ENCODE measurements at places on chromosomes 13 and 19.

DNA sequence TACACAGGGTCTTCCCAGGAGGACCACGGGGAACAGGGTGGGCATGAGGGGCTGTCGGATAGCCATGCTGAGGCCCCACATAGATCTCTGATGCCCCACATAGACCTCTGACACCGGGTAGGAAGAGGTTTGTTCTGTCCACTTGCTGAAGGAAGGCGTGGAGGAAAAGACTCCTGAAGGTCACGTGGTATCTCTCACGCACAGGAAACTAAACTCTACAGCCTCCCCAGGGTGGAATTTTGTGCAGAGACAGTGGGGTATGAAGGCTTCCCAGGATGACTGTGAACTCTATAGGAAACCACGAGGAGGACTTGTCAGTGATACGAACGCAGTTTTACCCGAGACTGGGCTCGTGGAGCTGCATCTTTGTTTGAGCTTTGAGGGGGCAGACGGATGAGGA, 2.8 kb downstream of the EVI5L start:
- DNase-seq: peak; percentile 67

DNA sequence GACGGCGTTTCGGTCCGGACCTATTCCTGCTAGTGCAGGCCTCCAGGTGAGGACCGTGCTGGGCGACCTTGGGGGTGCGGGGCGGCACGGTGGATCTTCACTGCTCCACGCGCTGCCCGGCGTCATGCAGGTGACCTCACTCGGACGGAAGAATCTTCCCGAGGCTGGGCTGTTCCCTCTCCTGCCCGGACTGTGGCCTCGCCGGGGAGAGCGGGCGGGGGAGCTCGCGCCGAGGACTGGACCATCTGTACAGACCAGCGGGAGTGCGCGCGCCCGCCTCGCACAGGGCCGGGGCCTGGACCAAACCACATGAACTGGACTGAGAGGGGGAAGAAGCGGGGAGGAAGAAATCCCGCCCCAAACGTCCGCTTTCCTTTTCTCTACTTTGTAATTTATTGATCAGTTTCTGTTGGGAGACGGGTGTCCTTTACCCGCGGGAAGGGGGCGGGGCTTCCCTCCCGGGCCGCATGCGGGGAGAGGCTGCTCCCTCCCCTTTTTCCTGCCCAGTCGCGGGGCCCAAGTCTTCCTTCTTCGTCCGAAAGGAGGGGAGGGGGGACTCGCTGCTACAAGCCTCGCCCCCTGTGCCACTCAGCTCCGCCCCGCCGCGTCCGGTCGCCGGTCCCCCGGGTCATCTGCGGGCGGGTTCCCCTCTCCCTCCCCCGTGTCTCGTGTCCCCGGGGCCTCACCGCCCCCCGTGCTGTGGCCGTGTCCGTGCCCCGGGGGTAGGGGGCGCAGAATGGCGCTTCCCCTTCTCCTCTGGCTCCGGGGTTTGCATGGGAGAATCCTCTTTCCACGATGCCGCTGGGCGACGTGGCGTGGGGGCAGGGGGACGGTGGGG, 4.9 kb downstream of the HRC start:
- peak; percentile 83 for DNase-seq

GRCh38 chr19:4639531-4640246, 373 bp downstream of the TNFAIP8L1 start:
- DNase-seq: peak; percentile 40

DNA sequence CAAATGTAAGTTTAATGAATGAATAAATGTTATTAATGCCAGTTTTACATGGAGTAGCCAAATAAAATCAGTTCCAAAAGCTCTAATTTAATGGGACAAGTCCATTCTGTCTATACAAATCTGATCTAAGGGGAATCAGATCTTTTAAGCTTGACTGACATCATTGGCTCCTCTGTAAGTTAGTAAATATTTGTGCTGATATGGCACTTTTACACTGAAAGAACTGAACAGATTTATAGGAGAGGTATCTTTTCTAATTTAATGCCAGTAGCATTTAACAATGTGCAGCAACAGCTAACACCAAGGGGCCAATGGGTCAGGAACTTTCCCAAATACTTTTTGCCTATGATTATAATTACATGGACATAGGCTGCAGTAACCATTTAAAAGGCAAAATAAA, 832.3 kb downstream of the PCDH17 start:
- DNase-seq: no peak

DNA sequence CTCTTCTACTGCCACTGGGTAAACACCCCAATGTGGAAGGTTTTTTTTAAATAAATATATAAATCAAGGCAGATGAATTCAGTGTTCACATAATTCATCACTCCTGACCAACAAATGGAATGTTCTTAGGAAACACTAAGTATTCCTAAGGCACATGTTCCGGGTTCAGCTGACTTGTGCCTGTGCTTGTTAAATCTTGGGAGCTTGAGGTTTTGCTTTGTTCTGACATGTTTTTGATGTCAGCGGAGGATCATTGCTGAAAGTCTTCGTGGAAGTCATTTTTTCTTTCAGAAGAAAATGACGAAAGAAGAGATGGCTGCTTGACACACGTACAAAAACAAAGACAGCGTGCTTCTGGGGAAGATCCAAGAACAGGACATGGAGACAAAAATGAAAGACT, 185.8 kb downstream of the MZT1 start:
- no peak for DNase-seq

DNA sequence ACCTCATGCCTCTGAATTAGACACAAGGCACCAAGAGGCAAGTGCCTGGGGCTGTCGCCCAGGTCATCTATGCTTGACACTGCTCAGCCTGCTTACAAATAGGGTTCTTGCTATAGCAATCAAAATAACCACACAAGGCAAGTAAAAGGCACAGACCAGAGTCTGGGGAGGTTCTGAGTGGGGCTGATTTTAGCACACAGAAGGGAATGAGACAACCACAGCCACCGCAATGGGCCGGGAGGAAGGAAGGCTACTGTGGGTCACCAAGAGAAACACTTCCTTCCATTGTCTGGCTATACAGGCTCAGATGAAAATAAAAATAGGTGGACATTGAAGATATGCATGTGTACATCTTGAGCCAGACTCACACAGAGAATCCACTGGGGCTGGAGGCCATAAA, 159.1 kb downstream of the DLEU7 start:
- DNase-seq: peak; percentile 76

GRCh38 chr19:48746738-48747575, at the start of gene IZUMO1:
IZUMO1 (minus strand) TSS chr19:48746909; CDS start chr19:48745859, 1,050 bp downstream.
- peak; percentile 93 for DNase-seq

DNA sequence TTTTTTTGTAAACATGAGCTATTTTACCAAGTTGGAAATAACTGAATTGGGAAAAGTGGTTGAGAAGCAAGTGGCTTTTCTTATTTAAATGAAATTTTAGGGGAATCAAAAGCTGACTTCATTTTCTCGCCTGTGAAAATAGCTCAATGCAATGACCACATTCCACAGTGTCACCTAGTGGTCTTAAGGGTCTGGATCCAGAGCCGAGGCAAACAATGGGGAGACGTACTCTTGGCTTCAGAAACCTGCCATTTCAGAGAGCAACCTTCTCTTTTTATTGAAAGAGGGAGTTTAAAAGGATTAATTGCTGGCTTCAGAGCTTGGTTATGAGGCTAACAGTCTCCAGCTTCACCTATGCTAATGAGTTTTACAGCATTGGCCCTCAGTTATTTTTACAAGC, 39.7 kb upstream of the RXFP2 start:
- DNase-seq: peak; percentile 59

DNA sequence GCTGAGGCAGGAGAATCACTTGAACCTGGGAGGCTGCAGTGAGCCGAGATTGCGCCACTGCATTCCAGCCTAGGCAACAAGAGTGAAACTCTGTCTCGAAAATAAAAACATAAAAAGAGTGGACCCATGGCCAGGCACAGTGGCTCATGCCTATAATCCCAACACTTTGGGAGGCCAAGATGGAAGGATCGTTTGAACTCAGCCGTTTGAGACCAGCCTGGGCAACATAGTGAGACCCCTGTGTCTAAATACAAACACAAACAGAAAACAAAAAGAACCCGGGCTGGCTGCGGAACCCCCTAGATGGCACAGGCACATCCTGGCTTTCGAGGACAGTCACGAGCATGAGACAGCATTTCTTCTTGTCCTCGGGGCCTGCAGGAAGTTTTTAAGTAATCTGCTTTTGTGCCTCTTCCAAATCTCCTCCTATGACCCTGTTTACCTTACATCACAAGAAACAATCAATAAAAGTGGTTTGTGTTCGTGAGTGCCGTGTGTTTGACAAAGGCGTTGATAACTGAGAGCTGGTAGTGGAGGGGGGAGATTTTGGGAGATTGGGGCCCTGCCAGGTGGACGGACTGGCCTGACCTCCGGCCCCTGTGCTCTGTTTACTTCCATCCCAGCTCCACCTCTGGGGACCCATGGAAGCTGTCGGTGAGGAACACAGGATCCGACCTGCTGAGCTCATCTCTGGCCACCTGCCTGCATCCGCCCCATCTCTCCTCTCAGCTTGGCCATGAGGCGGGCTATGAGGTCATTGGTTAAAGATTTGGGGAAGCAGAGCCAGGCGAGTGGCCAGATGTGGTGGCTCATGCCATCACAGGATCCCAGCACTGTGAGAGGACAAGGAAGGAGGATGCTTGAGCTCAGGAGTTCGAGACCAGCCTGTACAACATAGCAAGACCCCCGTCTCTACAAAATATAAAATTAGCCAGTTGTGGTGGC, 5.9 kb upstream of the GDF15 start:
- DNase-seq: peak; percentile 52

DNA sequence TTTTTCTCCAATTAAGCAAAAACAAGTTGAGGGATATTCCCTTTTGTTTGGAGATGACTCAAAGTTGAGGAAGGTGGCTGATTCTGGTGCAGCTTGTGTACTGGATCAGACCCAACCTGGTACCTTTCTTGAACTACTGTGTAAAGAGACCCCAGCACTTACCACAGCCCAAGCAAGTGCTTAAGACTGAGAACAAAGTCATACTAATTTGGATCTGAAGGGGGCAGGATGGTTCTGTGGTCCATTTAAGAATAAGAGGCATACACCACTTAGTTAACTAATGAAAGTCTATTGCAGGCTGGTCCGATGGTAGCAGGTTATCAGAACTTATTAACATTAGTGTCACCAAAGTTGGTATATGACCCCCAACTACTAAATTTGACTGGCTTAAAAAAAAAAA, 6.3 kb downstream of the THSD1 start:
- peak; percentile 76 for DNase-seq

- no peak for DNase-seq
Observed at GRCh38 chr19:11418549-11419506, at the start of gene RGL3. RGL3 (minus strand) TSS chr19:11419314; CDS start chr19:11419278, 36 bp downstream.

DNA sequence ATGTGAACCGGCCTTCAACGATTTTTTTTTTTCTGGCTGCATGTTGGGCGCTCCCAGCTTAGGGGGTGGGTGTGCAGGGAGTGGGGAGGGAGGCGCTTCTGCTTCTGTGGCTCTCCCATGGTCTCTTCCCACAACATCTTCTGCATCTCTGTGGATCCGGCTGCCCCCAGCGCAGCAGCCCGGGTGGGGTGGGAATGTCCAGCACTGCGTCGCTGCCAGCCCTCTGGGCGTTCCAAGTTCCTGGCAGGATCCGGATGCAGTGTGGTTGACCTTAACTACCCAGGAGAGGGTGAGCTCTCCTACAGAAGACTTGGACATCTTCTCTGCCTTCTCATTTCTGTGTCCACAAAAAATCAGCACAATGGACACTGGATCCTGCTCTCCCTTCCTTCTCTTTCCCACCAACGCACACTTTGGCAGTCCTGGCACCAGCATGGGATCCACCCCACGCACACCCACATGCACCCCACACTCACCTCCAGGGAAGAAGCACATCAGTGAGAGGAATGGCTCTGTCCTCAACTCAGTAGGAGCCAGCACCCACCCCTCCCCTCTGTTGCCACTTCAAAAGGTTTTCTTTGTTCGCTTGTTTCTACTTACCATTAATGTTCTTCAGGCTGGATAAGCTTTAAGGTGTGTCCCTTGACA, 177.3 kb downstream of the COL4A1 start:
- no peak for DNase-seq

GRCh38 chr19:50147462-50148423, 15.3 kb downstream of the IZUMO2 start:
- peak; percentile 93 for DNase-seq

GRCh38 chr19:50050406-50051227, 24.8 kb downstream of the ZNF473 start:
- peak; percentile 76 for DNase-seq

DNA sequence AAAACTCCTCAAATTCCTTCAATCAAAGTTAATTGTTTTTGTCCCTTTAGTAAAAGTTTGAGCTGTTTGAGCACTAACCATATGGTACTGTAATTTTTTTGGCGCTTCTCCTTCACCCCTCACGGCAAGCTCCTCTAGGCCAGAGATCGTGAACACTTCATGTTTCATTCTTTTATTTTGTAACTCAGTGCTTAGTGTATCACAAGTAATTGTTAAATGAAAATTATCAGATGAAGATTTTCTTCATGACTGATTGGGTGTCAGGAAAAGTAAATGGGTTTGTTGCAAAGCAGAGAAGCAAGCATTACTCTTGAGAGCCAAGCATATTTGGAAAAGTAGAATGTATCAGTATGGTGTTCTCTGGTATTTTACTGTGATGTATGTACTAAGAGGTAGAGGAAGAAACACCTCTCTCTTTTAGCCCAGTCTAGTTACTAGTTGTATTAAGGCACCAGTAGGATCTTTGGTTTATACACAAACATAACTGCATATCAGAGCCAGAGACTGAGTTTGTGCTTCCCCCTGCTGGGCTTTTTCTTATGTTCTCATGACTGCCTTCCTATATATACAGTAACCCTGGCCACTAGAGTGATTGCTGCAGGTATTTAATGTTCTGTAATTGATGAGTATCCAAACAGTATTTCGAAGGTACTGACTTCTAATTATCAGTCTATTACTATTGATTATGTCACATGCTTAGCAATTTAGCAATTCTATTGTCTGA, 202.3 kb upstream of the KLHL1 start:
- no peak for DNase-seq

DNA sequence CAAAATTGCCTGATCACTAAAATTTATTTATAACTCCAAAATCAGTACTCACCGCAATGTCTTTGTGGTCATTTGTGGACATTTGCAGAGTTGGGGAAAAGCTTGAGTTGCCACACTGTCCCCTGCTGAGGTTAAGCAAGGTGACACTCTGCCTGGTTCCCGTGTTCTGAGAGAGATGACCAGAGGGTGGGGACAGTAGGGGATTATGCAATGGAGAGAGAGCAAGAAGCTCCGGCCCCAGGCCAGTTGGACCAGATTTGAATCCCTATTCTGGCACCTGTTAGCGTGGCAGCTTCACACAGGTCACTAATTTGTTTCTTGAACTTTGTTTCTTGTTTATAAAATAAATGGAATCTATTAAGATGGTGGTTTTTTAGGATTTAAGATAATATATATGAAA, 17.8 kb downstream of the ERCC5 start:
- no peak for DNase-seq

DNA sequence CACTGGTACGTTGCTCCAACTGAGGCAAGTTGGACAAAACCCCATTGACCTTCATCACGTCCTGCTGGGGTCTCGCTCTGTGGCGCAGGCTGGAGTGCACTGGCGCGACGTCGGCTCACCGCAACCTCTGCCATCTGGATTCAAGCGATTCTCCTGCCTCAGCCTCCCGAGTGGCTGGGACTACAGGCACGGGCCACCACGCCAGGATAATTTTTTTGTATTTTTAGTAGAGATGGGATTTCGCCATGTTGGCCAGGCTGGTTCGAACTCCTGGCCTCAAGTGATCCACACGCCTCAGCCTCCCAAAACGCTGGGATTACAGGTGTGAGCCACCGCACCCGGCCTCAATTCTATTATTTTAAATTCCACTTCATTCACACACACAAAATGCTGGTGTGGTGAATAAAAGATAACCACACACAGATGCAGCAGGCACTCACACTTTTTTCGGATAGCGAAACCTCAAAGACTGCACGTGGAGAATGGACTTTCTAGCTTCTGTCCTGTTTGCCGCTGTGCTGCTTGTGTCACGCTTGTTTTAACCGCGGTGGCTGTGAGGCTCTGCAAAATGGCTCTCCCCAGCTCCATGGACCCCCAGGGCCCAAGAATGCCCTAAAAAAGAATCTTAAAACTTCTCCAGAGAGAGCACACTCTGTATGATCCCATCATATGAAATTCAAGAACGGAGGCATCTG, 58.4 kb downstream of the COL4A1 start:
- DNase-seq: no peak
